ENCODE measurements at places on chromosomes 2 and 18. TPM values are rescaled to one million over a fixed set of nuclear protein-coding genes. Genes with fewer than 3 reads are reported as not detected.

CCDC68 gene
- 1.4 TPM for total RNA-seq

DNA sequence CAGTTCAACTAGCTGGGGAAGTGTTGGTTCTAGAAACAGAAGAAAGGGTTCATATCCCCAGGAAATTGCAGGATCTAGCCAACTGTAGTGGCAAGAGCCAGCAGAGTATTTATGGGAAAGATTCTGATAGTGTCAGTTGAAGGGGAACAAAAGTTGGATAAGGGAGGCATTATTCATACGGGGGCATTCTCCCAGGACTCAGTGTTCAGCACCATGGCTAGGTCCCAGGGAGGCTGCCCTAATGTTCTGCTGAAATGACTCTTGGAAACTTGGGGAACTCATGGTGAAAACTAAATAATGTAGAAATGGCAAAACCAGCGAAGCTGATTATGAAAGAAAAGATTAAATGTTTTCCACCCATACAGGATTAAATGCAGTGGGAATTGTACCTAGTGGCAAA lies 543.7 kb downstream of the TRIB2 start:
- no peak for DNase-seq

GRCh38 chr2:24454294-24454693 lies 36.8 kb upstream of the NCOA1 start:
- DNase-seq = no peak

LOXL3 gene
- 0.98 TPM for total RNA-seq

G6PC2 gene
- not detected for total RNA-seq

GRCh38 chr2:24559473-24560113 lies 68.5 kb downstream of the NCOA1 start:
- no peak for DNase-seq

FAM136A gene
- total RNA-seq = 47.3 TPM

- DNase-seq = no peak
Measured at GRCh38 chr2:230738924-230739323, 26.3 kb downstream of the CAB39 start.

DNA sequence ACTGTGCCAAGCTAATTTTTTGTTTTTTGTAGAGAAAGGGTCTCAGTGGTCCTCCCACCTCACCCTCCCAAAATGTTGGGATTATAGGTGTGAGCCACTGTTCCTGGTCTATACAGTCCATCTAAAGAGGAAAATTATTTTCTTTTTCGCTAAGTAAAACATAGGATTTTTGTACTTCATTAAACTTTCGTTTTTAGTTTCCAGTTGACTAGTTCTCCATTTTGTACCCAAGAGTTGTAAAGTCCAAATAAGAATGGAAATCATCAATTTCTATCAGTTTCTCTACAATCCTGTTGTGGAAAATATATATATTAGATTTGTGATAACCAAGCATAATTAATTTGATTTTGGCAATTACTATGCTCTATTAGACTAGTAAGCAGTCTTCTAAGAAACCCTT lies 156.4 kb downstream of the BABAM2 start:
- DNase-seq = no peak

- no peak for DNase-seq
Measured at GRCh38 chr2:44075541-44075940, 79.8 kb upstream of the LRPPRC start.

PLGLB2 gene
- total RNA-seq = 1.9 TPM

DNA sequence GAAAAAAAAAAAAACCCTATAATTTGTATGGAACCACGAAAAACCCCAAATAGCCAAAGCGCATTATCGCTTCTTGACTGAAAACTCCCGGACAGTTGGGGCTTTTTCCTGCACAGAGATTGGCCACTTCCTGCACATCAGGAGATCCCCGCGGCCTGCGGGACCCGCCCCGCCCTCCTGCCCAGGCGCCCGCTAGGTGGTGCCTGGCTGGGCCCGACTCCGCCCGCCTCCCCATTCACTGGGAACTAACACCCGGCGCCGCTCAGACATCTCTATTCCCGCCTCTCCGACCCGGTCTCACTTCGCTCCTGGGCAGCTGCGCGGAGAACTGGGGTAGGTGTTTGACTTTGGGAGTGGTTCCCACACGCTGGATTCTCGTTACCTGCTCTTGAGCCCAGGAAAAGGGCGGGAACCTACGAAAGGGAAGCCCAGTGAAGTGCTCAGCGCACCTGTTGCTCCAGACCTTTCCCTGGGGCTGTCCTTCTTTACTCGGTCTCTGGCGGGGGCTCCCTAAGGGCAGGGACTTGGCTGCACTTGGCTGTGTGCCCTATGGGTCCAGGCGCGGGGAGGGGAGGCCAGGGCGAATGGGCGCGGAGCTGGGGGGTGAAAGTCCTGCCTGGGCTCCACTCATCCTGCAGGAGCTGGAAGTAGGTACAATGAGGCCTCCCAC lies at the start of gene HMSD:
TSS of gene HMSD (plus strand) at position 234 of the 670 bp plus-strand sequence. CDS start 4,155 bp downstream, outside the sequence.
- peak; percentile 63 for DNase-seq

GRCh38 chr2:192814376-192814775 lies 619.6 kb upstream of the TMEFF2 start:
- DNase-seq = no peak

DNA sequence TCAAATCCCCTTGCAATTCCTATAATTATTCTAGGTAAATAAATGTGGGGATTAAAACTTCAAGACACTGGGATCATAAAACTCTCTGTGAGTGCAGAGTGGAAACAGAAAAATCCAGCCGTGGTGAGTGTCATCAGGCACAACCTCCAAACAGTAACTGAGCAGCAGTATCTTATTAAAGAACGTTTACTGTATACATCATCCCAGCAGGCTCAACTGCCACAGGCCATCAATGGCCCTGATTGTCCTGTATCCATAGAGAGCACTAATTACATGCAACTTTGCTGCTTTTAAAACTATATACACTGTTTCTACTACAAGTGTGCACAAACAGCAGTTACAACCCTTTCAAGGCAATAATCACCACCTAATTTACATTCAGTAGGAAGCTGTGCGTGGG lies 23.9 kb downstream of the GAREM1 start:
- DNase-seq = no peak

DNA sequence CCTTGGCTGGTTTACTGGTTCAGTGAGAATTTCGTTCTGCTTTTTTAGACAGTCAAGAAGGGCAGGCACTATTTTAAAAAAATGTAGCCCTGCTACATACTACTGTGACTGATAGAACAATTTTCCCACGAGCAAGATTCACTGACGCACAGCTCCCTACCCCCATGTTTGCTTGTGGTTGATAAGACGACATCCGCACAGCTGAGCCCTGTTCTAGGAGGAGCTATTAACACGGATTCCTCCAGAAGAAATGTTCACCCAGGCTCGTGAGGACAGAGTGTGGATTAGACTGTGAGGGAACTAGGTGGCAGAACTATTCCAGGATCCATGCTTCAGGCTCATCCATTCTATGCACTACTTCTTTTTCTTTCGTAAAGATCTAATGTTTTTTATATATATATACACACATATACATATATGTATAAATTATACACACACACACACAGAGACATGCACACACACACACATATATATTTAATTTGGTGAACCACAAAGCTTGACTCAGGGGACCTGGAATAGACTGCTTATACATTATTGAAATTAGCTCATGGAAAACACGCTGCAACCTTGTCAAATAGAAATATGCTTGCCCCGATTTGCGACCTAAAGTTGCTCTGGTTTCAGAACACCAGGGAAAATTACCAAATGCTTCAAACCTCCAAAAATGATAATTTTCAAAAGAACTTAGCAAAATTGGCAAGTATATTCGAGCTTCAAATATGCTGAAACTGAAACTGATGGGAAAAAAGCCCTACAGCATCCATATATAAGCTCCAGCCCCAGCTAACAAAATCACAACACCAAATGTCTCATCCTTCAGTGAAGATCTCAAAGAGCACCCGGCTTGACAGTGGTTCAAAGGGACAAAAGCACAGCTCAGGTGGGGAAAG lies 370.4 kb downstream of the SOCS6 start:
- no peak for DNase-seq

GRCh38 chr2:189585226-189585756 lies 4.7 kb upstream of the SLC40A1 start:
- no peak for DNase-seq

LRATD1 gene
- 11.4 TPM for total RNA-seq

GRCh38 chr2:23083966-23084365 lies 301.0 kb upstream of the KLHL29 start:
- no peak for DNase-seq

CCDC102B gene
- total RNA-seq = 15.9 TPM

DNA sequence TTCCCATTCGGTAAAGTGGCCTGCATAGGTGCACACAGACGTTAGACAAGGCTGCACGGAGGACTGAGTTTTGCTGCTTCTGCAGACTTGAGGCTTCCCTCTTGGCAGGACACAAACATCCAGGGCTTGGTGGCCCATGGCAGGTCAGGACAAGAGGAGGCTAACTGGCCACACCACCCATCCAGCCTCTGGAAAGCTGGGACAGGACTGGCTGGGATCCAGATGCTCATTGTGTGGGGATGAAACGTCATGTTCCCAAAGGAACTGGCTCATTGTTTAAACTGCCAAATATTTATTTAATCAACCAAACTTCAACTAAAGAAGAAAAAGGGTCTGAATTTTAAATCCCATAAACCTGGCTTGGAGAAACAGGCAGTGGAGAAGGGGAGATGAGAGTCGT lies 239.1 kb upstream of the EPAS1 start:
- peak; percentile 8 for DNase-seq

GRCh38 chr2:219531639-219532377 lies 11.8 kb downstream of the CHPF start:
- no peak for DNase-seq

DSG1 gene
- not detected for total RNA-seq

DNA sequence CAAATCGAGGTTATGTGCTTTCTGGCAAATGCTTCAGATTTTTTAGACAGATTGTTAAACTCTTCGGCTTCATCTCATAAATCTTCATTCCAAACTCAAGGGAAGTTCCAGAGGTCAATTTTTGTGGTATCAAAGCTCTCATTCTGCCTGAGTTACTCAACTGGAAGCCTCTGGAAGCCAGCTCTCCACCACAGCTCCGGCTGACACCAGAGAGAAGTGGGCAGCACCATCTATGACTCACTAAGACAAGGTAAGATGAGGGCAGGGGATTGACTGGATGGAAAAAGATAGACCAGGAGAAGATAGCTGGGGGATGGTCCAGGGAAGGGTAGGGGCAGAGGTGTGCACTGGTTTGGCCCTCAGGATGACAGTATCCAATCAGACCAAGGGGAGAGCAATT lies 137.3 kb upstream of the HNRNPA3 start:
- DNase-seq = no peak

GRCh38 chr18:24342347-24342746 lies 55.3 kb downstream of the OSBPL1A start:
- DNase-seq = no peak

RNF25 gene
- total RNA-seq = 26.1 TPM

DNA sequence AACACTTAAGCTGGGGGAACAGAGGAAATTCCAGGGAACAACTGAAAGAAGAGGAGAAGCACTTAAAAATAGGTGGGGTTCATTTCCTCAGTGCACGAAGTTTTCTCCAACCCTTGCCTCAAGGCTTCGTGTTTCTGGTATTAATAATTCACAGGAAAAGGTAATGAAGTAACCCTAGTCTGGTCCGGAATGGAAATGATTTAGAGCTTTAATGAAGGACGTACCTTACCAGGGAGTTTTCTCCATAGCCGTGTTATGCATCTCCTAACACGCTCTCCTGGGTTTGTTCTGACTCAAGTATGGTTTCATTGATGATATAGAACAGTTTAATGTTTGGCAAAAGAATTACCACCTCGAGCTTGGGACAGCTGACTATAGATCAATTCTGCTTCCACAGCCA lies 214.2 kb downstream of the MTX2 start:
- no peak for DNase-seq

KCNF1 gene
- total RNA-seq = not detected

CABYR gene
- not detected for total RNA-seq

GRCh38 chr2:72415781-72416475 lies 268.3 kb upstream of the CYP26B1 start:
- no peak for DNase-seq

MRPS5 gene
- 52.2 TPM for total RNA-seq

CDK15 gene
- total RNA-seq = 1.2 TPM

FAM237A gene
- total RNA-seq = not detected

DNA sequence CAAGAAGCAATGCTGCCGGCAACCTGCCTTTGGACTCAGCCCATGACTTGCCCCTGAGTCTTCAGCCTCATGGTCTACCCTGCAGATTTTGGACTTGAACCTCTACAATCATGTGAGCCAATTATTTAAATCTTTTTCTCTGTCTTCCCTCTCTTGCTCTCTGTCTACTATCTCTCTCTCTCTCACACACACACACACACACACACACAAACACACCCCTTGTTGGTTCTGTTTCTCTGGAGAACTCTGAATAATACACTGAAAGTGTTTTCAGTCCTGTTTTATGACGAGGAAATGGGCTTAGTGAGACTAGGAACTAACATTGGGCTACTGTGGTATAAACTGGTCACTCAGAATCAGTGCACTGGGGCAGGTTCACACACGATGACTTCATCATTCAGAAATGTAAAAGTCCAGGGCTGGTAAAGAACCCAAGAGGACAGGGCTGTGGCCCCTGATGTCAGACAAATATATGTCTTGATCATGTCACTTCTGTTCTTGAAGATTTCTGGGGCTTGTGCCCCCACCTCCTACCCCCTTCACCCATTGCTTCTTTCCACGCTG lies 266.1 kb upstream of the SIX2 start:
- DNase-seq = no peak

DLX2 gene
- 0.40 TPM for total RNA-seq

GRCh38 chr2:103010751-103011150 lies 248.9 kb downstream of the TMEM182 start:
- no peak for DNase-seq

ZAP70 gene
- total RNA-seq = 4.3 TPM

GRCh38 chr2:10533811-10534321 lies 85.7 kb upstream of the ODC1 start:
- peak; percentile 13 for DNase-seq

- DNase-seq = no peak
Measured at GRCh38 chr2:35870713-35871112, 484.9 kb upstream of the CRIM1 start.

ANAPC1 gene
- 62.6 TPM for total RNA-seq

- no peak for DNase-seq
Measured at GRCh38 chr2:99644419-99644787, 154.6 kb upstream of the REV1 start.

FBXO11 gene
- total RNA-seq = 50.4 TPM

- DNase-seq = no peak
Measured at GRCh38 chr2:20537423-20538307, 90.8 kb downstream of the RHOB start.

FSIP2 gene
- total RNA-seq = 1.5 TPM

VWA3B gene
- not detected for total RNA-seq

GRCh38 chr18:7711495-7711894 lies 144.4 kb downstream of the PTPRM start:
- DNase-seq = no peak

DNA sequence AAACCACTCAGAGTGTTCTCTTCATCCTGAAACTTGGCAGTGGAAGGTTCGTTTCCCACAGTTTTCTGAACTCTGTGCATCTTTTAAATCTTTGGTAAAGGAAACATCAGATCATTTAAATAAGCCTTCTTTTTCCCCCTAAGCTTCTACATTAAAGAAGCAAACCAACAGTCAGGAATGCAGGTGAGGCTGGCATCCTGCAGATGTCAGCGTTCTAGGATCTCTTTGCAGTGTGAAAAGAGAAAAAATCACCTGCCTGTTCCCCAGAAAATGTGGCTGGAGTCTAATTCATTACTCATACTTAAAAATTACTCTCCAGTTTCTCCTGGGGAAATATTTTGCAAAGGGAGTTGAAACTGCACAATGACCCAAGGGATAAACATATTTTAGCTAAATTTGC lies 64.5 kb upstream of the ZCCHC2 start:
- no peak for DNase-seq
